ENCODE measurements at places on chromosomes 6 and 20.

GRCh38 chr6:13097454-13097853 is 230.9 kb downstream of the TBC1D7 start:
- no peak for DNase-seq

DNA sequence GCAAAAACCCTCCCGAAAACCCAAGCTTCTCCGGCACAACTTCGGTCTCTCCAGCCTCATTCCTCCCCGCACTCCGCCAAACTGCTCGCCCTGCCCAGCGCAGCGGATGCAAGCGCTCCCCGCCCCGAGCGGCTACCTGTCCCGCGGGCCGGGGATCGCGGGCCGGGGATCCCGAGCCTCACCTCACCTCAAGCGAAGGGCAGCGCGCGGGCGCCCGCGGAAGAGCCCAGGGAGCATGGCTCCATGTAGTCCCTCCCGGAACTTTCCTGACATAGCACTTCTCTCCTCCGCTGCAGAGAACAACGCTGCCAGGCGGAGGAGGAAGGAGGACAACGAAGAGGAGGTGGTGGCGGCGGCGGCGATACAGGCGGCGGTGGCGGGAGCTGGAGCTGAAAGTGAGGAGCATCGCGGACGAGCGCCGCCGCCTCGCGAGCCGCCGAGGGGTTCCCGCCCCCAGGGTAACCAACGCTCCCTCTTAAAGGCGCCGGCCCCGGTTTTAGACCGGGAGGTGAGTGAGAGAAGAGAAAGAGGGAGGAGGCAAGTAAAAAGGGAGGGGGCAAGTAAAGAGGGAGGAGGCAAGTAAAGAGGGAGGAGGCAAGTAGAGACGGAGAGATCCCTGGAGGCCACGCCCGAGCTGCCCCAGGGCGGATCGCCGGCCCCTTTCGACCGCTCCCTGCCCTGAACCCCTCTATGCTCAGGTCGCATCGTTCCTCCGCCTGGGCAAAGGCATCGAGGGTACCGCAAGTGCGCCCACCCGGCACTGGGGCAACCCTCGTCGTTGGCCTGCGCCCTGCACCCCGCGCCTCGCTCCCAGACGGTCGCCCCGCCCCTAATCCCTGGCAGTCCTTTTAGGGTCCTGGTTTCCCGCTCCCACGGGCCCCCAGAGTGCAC is at the start of gene GPR63:
Gene GPR63 (minus strand): TSS at position 397 of the 891 bp plus-strand sequence. CDS start 37,746 bp downstream, outside the sequence.
- DNase-seq = no peak

- no peak for DNase-seq
Observed at GRCh38 chr6:105604587-105604884, 201.7 kb upstream of the PREP start.

DNA sequence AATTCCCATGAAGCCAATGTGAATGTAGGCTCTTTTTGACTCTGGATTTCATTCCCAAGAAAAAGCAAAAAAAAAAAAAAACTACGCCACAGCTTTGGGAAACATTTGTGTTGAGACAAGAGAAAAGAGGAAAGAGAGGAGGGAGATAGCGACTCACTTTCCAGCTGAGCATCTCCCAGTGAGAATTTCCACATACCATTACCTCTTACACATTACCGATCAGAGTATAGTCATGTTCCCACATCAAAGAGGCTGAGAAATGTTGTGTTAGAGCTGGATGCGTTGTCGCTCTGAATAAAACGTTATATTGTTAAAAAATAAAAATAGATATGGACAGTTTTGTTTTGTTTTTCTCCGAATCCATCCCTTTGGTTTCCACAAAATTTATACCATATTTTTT is 1019.3 kb upstream of the ADGRB3 start:
- no peak for DNase-seq

GRCh38 chr20:50378170-50379000 is 131.8 kb upstream of the PTPN1 start:
- no peak for DNase-seq

GRCh38 chr20:60203451-60203850 is 245.2 kb downstream of the CDH26 start:
- no peak for DNase-seq

GRCh38 chr6:26241033-26241895 is 123.7 kb upstream of the BTN3A2 start:
- no peak for DNase-seq

GRCh38 chr6:111673937-111674336 is 68.3 kb upstream of the TRAF3IP2 start:
- no peak for DNase-seq

GRCh38 chr6:152587473-152587872 is 49.7 kb downstream of the SYNE1 start:
- DNase-seq = no peak

DNA sequence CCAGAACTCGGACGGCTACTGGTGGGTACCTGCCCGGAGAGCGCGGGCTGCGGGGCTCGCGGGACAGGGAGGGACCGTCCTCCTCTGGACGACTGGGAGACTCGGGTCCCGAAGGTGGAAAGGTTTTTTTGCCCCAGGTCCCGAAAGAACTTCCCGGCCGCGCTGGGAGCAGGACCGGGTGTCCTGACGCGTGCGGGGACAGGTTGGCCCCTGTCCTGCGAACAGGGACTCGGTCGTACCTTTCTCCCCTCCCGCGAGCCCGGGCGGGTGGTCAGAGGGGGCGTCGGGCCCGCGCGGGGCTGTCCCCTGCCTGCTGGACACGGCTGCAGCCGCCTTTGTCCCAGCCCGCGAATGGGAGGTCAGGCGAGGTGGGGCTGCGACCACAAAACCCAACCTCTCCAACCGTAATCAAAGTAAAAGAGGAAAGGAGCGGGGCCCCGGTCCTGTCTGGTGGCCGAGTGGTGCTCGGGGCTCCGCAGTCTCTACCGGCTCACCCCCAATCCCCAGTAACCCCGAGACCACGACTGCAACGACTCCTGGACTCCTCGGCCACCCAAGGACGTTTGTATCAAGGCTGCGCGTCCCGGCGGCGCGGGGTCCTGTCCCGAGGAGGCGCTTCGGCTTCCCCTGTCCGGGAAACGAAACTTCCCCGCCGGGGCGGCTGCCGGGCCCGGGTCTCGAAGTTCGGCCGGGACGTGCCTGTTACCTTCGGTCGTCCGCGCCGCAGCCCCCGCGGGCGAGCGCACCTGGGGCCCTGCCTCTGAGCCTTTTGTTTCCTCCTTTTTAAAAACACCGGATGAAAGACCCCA is 798 bp downstream of the DSP start:
- no peak for DNase-seq

DNA sequence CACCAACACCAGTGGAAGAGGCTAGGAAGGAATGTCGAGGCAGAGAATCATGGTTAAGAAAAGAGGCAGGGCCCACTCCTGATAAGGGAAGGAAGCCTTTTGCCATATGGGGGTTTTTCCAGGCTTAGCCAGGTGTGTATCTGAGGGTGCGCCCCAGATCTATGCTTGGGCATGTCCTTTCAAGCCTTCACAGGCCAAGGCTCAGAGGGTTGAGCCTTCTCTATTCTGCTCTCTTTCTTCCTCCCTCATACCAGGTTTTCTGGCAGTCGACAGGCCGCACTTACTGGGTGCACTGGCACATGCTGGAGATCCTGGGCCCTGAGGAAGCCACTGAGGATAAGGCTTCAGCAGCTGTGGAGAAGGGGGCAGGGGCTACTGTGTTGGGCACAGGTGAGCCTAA is 4.7 kb downstream of the CUL9 start:
- DNase-seq = no peak

- DNase-seq = no peak
Observed at GRCh38 chr6:21188505-21189223, 404.9 kb upstream of the SOX4 start.

- no peak for DNase-seq
Observed at GRCh38 chr20:10655720-10656669, 17.8 kb downstream of the JAG1 start.

- no peak for DNase-seq
Observed at GRCh38 chr20:43681468-43681942, 14.6 kb downstream of the MYBL2 start.

GRCh38 chr6:116536216-116536621 is 9.3 kb downstream of the TRAPPC3L start:
- no peak for DNase-seq

DNA sequence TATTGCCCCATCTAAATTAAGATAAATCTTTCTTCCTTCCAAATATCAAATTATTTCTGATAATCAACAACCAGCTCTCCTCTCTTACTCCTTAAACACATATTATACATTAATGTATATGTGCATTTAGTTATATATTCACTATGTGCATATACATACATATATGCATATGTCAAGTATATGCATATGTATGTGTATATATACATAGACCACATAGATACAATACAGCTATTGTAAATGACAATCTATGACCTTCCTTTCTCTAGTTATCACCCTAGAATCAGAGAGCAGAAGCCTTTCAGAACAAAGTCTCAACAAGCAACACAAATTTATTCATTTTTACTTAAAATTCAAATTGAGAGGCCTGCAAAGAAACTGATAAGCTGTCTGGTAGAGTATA is 241.1 kb upstream of the THEMIS start:
- DNase-seq = no peak

DNA sequence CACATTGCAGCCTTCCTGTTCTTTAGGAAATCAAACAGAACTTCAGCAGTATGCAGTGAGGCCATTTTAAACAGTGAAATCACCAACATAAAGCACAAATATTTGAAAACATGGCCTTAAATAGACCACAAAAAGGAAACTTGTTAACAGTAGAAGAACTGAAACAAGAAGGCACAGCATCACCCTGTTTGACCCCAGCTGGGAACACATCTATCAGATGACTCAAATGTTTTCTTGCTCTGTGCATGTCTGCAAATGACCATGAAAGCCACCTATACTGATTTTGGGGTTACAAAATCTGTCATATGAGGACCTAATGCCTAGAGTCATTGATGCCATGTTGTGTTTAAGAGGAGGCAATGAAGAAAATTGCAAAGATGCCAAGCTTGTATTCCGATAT is 123.8 kb upstream of the ADGRF1 start:
- no peak for DNase-seq

DNA sequence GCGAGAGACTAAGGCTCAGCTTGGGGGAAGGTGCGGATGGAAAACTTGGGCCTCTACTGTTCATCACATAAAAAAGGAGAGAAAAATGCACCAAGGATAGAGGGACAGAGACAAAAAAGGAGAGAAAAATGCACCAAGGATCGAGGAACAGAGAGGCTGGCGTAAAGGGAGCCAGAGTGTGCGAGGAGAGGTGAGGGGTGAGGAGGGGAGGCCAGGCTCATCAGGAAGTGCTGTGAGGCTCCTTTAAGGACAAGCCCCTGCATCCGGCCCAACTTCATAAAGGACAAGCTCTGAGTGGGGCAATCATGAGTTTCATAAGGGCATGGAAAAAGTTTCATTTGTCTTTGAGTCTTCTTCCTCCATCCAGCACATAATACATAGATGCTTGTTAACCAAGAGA is 117.2 kb upstream of the NXT1 start:
- DNase-seq = no peak

GRCh38 chr6:5878792-5879191 is 127.9 kb downstream of the NRN1 start:
- DNase-seq = no peak

DNA sequence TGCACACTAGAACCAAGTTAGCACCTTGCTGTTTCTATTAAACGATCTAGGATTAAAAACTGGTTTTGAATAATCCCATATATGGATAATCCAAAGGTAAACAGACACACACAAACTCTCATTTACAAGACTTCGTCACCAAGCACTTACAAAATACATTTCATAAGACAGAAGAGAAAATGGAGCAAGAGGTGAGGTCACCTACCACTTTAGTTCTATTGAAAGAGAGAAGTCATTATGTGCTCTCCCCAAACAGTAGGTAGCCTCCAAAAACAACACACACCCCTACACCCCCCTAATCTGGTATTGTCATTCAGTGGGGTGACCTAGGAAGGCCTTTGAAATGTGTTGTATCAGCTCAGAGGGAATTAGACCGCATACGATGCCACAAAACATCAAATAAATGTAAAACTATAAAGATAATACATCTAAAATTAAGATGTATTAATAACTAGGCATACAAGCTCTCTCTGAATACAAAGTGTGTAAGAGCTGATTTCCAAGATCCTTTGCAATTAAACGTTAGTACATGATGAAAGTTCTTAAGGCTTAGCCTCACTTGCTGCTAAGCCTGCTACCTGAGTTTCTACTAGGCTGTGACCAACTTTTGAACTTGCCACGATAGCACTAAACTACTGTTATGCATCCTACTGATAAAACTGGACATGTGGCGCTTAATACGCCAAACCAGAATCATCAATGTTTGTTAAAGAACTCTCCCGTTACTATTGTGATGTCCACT is 1.6 kb downstream of the SRPK1 start:
- no peak for DNase-seq

GRCh38 chr20:58565461-58566175 is 50.4 kb upstream of the APCDD1L start:
- no peak for DNase-seq

GRCh38 chr20:52496191-52496590 is 304.6 kb upstream of the ZFP64 start:
- no peak for DNase-seq

GRCh38 chr6:120304223-120304622 is 954.7 kb upstream of the MAN1A1 start:
- no peak for DNase-seq
